ENCODE measurements at places on chromosomes 5 and 9.

DNA sequence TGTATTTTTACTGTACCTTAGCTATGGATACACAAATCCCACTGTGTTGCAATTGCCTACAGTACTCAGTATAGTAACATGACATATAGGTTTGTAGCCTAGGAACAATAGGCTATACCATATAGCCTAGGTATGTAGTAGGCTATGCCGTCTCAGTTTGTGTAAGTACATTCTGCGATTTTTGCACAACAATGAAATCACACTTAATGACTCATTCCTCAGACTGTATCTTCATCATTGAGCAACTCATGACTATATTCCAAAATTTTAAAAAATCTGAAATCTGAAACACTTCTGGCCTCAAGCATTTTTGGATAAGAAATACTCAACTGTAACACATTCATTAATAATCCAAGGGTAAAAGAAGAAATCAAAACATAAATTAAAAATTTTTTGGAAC, 666.8 kb upstream of the GRAMD2B start:
- no peak for DNase-seq

- DNase-seq = no peak
These were observed 1052.3 kb downstream of the PTPRD start for GRCh38 chr9:9560382-9561035.

DNA sequence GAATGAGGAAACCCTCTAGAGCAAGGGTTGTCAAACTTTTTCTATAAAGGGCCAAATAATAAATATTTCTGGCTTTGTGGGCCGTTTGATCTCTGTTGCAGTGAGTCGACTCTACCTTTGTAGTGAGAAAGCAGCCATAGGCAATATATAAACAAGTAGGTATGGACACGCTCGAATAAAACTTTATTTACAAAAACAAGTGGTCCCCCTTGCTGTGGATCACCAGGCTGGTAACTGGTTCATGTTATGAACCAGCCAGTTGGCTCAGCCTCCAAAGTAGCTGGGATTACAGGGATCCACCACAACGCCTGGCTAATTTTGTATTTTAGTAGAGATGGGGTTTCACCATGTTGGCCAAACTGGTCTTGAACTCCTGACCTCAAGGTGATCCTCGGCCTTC, 118.5 kb downstream of the GPBP1 start:
- no peak for DNase-seq

GRCh38 chr5:149410071-149410470, 31.0 kb upstream of the IL17B start:
- no peak for DNase-seq

DNA sequence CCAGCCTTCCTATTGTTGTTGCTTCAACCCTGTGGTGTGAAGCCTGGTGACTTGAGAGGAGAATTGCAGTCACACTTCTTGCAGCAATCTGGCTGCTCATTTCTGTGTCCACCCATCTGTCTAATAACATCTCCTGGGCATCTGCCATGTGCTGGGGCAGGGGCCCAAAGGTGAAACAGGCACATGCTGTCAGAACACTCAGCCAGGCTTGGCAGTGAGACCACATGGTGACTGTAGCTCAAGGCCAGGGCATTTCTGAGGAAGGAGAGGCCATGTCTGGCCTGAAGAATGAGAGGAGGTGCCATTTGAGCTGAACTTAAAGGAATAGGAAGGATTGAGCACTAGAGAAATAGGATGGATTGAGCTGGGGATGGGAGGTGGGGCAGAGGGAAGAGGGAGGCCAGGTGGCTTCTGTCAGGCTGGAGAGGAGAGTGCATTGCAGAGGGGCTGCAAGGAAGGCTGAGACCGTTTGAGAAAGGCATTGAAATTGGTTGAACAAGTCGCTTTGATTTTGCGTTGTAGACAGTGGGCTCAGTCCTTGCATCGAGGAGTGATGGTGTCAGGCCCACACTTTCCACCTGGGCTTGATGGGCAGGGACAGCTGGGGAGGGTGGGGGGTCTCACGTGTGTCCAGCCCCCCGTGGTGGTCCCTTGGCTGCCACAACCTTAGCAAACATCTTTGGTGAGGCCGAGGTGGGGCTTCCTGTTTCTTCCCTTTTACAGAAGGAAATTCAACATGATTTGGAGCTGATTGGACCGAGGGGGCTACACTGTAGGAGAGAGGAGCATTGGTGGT, 222.4 kb downstream of the CACNA1B start:
- no peak for DNase-seq

- DNase-seq = no peak
These were observed 27.6 kb upstream of the ATP6V1G1 start for GRCh38 chr9:114559830-114560513.

- no peak for DNase-seq
These were observed 54.4 kb downstream of the KCNN2 start for GRCh38 chr5:114416254-114416653.

DNA sequence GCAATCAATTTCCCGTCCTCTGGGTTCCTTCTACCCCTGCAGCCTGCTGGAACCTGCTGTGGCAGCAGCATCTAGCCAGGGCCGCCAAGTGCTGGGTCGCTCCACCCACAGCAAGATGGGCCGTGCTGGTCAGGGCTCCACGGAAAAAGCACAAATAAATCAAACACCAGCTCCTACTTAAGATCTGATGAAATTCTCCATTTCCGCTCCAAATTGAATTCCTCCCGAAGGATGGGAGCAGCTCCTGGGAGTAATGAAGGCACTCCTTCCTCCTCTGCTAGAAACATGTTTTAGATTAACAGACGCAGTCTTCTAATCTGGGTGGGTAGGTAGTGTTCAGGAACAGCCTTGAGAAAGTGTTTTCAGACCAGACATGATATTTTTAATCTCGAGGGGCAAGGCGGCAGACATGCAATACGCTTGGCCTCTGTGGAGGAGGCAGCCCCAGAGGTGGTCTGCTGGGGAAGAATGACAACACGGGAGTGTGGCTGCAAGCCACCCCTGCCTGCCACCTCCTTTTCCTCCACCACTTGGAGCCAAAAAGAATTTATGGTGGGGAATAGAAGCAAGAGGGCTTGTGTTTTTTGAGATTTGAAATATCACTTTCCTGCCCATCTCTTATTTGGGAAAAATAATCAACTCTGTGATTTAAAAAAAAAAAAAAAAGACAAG, 194.1 kb downstream of the AOPEP start:
- DNase-seq = no peak

GRCh38 chr5:52809884-52810283, 22.2 kb downstream of the ITGA1 start:
- DNase-seq = no peak

GRCh38 chr5:10601246-10602030, 37.6 kb downstream of the ANKRD33B start:
- DNase-seq = peak; percentile 57

- no peak for DNase-seq
These were observed 637.2 kb upstream of the ITGA1 start for GRCh38 chr5:52150501-52150900.

GRCh38 chr9:128412120-128412790, 8.4 kb upstream of the CERCAM start:
- DNase-seq = peak; percentile 35

- DNase-seq = no peak
These were observed 79.7 kb downstream of the ALDH7A1 start for GRCh38 chr5:126515337-126515736.

- no peak for DNase-seq
These were observed 28.0 kb downstream of the ERAP2 start for GRCh38 chr5:96904054-96904931.

DNA sequence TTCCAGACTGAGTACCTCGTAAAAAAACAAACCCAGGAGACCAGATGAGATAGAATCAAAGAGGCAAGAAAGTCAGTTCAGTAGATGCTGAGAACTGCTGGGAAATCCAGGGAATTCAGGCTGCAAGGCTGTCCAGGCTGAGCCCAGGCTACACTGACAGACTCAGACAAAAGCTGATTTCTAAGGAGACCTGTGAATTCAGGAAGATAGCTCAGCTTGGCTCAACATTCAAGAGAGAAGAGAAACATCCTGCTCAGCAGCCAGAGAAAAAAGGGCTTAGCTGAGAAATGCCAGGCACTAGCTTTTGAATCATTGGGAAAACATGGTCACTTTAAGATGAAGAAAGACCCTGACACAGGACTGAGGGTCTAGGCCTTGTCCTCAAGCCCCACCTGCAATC, 118.2 kb upstream of the SLC44A1 start:
- DNase-seq = no peak

GRCh38 chr5:147998704-147999103, 65.1 kb upstream of the SPINK5 start:
- DNase-seq = no peak

DNA sequence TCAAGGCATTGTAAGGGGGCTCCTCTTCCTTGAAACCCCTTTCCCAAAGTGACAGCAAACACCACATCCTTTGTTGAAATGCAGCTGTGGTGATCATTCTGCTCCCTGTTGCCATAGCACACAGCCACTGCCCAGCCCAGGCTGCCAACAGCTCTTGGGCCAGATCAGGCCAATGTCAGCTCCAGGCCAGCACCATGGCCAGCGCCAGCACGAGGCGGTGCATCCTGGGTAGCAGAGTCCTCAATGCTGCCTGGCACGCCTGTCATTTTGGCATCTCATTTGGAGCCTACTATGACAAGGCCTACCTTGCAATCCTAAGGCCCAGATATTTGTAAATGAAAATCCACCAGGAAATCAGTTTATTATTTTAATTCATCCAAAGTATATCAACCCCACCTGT, 390.6 kb downstream of the DNAH5 start:
- DNase-seq = peak; percentile 8

DNA sequence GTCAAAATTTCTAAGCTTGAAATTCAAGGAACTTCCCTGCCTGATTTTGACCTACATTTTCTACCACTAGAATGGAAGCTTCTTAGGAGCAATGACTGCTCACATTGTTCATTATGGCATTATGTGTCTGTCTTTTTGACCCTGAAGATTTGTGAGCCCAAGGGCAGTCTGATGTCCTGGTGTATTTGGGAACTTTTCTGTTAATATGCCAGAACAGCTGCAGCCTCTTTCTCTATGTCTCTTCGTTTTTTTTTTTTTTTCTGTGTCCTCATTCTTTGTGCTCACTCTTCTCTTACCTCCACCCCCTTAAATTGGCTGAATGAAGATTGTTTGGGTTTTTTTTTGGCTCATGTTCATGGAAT, 34.8 kb upstream of the TMC1 start:
- DNase-seq = no peak

- DNase-seq = no peak
These were observed 41.9 kb downstream of the GPBP1 start for GRCh38 chr5:57215629-57216195.

GRCh38 chr5:191036-191948, at the start of gene LRRC14B:
Gene LRRC14B, plus strand, starts transcription at chr5:191495. Its CDS starts 44 bp downstream, at chr5:191539.
- peak; percentile 43 for DNase-seq

GRCh38 chr5:151022511-151023018, 2.2 kb downstream of the GPX3 start:
- no peak for DNase-seq

DNA sequence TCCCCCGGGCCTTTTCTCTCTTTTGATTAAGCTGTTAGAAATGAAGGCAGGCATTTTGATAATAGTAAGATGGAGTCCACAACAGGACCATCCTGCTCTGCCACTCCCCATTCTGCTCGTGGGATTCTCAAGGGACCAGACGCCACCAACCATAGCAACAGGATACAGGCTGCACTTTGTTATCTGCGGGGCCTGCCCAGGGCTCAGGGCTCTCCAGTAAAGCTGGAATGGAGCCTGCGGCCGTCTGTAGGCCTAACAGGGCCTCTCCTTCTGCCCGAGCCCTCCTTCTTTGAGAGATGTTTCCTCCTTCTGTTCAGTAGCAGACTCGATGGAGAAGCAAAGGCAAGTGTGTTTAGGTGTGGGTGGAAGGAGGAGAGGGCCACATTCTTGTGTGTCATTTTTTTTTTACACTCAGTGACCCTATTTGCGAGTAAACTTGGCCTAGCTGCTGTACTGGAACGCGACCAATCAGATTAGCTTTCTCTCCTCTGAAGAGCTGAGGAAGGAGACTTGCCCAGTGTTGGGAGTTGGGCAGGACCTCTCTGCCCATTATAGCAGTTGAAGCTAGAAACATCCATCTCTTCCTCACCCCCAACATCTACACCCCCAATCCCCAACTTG, 8.9 kb upstream of the EPB41L4B start:
- no peak for DNase-seq

DNA sequence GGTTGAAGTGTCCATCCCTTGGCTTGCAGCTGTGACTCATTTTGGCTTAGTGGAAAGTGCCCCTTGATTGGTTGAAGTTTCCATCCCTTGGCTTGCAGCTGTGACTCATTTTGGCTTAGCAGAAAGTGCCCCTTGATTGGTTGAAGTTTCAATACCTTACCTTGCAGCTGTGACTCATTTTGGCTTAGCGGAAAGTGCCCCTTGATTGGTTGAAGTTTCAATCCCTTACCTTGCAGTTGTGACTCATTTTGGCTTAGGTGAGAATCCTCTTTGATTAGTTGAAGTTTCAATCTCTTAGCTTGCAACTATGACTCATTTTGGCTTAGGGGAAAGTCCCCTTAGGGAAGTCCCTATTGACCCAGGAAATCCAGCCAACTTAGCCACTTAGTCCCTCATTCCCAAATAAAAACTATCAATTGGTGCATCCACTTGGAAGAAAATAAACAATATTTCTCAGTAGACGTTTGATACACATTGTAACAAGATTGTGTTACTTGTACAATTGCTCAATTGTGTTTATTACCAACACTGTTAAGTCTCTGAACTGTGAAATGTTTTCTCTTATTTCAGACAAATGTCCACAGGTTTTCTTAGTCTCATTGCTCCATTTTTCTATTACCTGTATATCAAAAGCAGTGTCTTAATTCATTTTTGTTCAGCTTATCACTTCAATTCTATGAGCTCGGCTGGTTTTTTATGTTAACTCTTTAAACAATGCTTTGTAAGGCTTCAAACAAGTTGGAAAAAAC, 2308.8 kb upstream of the ACO1 start:
- peak; percentile 74 for DNase-seq

- no peak for DNase-seq
These were observed 20.0 kb downstream of the ANKRD33B start for GRCh38 chr5:10583663-10584572.

DNA sequence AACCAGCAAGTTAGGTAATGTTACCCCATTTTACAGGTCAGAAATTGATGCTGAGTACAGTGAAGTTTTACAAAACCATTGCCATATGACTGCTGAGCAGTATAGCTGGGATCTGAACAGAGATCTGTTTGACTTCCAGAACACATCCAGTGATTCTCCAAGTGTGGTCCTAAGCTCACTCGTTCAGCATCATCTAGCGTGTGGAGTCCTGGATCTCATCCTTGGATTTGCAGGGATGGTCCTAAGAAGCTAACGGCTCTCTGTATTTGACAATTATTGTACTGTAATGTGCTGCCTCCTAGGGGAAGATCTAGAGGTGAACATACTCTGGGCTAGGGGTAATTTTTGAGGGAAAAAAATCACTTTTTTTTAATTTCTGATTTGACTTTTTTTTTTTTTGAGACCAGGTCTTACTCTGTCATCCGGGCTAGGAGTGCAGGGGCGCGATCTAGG, 1.4 kb downstream of the SLC26A2 start:
- DNase-seq = peak; percentile 13
